NAMALWA (cell line): ENCODE measurements at places on chromosomes 1 and 21.

DNA sequence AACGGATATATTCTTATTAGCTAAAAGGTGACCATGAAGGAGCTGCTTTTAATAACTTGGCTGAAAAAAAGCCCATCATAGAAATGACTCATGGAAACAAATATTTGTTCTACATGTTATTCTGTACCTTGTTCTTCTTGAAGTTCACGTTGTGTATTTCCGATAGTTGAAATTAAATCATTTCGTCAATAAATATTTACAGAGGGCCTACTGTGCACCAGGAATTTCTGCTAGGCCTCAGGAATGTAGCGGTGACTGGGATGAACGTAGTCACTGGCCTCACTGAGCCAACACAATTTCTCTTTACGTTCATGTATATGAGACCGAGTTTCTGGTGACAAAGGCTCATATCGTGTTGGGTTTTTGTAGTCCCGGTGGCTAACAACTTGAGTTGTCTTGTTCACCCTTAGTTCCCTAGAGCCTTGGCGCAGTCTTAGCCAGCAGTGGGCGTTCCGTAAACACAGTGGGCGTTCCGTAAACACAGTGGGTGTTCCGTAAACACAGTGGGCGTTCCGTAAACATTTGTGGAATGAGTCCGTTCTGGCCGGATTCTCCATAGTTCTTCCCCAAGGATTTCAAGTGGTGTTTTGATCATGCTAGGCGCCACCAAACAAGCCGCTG is 53.2 kb upstream of the VAMP3 start:
- no peak for DNase-seq

- DNase-seq: no peak
These were observed 20.6 kb downstream of the DDAH1 start for GRCh38 chr1:85444381-85444780.

GRCh38 chr1:75330624-75331023 is 196.4 kb downstream of the LHX8 start:
- no peak for DNase-seq

- no peak for DNase-seq
These were observed 10.8 kb downstream of the FTCD start for GRCh38 chr21:46144464-46145070.

DNA sequence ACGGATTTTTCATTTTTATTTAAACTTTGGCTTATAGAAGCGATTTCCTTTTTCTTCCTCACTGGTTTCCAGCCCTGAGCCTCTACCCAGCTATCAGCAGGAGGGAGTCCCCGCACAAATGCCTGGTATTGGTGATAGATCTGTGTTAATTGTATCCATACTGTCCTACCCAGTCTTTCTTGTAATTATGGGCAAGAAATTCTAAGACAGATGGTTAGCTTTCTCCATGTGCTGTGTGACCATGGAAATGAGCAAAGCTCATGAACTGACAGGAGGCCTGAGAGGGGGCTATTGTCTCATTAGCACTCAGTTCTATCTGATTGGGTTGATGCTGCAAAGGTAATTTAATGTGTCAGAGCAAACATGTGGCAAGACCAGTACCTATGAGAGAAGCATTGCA is 108.1 kb upstream of the IVNS1ABP start:
- no peak for DNase-seq

GRCh38 chr1:230070321-230071208 is 3.5 kb downstream of the GALNT2 start:
- no peak for DNase-seq

DNA sequence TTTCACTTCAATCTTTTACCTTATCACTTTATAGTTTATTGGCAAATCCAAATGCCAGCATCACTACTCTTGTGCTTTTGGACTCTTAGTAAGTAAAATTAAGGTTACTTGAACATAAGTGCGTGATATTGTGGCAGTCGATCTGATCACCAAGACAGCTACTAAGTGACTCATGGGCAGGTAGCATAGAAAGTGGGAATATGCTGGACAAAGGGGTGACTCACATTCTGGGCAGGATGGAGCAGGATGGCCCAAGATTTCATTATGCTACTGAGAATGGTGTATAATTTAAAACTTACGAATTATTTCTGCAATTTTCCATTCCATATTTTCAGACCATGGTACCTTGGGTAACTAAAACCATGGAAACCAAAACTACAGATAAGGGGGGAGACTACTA is 120.2 kb downstream of the ROR1 start:
- no peak for DNase-seq

DNA sequence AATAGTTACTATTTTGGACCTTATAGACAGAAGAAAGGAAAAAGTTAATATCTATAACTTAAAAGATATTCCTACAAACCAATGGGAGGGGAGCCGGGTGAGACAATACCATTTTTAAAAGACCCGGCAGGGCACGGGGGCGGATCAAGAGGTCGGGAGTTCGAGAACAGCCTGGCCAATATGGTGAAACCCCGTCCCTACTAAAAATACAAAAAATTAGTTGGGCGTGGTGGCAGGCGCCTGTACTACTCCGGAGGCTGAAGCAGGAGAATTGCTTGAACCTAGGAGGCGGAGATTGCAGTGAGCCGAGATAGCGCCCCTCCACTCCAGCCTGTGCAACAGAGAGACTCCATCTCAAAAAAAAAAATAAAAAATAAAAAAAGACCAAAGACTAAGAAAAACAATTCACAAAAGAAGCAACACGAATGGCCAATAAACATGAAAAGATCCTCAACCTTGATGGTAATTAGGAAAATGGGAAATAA is 1.2 kb upstream of the PSMB2 start:
- DNase-seq: peak; percentile 26

GRCh38 chr1:24047110-24047477 is 64.8 kb downstream of the MYOM3 start:
- no peak for DNase-seq

DNA sequence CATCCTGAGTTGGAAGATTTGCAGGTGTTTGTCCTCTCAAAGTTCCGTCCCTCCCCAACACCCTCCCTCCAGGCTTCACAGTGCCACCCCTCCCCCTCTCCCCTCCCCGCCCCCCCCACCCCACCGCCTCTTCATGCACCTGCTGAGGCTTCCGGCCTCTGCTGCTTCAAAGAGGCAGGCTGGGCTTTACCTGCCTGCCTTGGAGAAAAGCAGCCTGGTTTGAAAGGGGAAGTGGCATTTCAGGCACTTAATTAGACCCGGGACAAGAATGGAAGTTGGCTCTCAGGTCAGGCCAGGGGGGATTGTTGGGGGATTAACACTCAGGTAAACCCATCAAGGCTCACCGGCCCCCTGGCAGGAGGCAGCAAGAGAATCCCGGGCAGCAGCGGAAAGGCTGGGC is 21.1 kb downstream of the PAX7 start:
- no peak for DNase-seq

- DNase-seq: peak; percentile 26
These were observed 10.7 kb upstream of the GRHL3 start for GRCh38 chr1:24308365-24309015.

DNA sequence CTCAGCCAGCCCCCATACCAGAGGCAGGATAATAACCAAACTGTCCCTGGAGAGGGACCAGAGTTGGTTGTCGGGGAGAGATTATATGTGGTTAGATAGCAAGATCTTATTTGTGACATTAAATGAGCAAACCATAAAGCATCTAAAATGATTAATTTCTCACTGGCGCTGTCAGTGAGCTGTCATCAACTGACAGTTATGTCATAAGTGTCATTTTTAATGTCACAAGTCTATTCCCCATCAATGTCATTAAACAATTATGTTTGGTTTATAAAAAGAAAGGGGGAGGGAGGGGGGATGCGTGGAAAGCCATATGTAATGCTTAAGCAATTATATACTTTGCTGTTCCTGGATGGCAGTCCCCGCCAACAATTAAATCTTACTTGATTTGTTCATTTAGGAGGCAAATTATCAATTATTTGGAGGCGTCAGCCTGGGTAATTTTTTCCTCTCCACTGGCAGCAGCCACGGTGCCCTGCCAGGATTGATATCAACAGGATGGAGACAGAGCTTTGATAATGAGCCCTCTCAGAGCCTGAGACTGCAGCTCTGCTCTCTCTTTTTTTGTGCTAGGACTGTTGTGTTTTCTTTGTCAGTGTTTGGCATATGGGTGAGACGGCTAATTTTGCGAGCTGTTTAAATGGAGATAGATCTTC is 333.6 kb upstream of the CAMK1G start:
- DNase-seq: no peak

- no peak for DNase-seq
These were observed 11.6 kb upstream of the BARHL2 start for GRCh38 chr1:90728502-90729287.

- no peak for DNase-seq
These were observed 24.9 kb downstream of the CFAP126 start for GRCh38 chr1:161342821-161343220.

DNA sequence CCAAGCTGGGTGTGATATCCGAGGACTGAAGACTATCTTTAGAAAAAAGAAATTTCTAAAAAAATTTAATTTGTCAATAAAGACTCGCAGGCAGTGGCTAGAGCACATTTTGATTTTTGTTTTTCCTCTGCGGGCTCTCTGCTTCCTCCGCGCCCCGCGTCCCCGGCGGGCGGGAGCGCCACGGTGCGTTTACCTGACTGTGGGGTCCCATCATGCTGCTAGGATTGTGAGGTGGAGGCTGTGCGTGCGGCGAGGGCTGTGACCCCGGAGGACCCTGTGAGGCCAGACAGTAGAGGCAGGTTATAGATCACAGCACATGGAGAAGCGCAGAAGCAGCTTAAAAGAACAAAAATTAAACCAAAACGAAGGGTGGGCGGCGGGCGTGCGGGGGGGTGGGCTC is 57.9 kb downstream of the MRPL37 start:
- DNase-seq: no peak

- no peak for DNase-seq
These were observed 48.1 kb upstream of the MPC2 start for GRCh38 chr1:167984886-167985489.

- no peak for DNase-seq
These were observed 105.2 kb downstream of the ZSCAN20 start for GRCh38 chr1:33577663-33578062.

GRCh38 chr1:98386675-98387440 is 274.7 kb upstream of the SNX7 start:
- DNase-seq: no peak

DNA sequence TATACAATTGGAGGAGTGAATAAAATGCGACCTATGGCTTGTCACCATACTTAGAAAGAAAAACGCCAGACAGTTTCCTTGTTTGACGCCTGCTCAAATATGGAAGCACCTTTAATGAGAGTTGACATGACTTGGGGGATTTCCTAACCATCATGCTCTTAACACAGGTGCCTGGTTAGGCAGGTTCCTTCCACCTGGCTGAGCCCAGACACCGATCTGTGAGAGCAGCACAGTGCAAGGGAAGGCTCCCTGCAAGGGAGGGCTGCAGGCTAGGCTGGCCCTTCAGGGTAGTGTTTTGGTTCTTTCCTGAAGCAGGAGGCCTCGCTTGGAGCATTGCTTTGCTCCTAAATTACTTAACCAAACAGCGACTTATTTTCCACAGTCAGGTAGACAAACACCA is 24.6 kb upstream of the KLHDC8A start:
- DNase-seq: no peak

DNA sequence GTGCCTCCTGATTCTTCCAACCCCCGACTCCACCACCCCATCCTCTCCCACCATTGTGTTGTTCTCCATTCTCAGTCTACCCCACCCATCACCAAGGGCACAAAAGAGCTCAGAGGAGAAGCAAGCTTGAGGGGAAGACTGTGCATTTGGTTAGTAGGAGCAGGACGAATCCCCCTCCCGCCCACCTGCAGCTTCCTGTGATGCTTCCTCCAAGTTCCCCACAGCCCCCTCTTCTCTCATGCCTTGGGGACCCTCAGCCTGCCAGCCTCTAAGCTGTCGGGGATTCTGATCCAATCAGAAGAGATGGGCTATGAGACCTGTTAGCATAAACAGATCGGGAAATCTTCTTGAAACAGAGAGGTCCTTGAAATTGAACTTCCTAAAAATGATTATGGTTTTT is 22.2 kb upstream of the CAPZB start:
- DNase-seq: no peak

- DNase-seq: no peak
These were observed 78.4 kb downstream of the PROX1 start for GRCh38 chr1:214066190-214066589.

DNA sequence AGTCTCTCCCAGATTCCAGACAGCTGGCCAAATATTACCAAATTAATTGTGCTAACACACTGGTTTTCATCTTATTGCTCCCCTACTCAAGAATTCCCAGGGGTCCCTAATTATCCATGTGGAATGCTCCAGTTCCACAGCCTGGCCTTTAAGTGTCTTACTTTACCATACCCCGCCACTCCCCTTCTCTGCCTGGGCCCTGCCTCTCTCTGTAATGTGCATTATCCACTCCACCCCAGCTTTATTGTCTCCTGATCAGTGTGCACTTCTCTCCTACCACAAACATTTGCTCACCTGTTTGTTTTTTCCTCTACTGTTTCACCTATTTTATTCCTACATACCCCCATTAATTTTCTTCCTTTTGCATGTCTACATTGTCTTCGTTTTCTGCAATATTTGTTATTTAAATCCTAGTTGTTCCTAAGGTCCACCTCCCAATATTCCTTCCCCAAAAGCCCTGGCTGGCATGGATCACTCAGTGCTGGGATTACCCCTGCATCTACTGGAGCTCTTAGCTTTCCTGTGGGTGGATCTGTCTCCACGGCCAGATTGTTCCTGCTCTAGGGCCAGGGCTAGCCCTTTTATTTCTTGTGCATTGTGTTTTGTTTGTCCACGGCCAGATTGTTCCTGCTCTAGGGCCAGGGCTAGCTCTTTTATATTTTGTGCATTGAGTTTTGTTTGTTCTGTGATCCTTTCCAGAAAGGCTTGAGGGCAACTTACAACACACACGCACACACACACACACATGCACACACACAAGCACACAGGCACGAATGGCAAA is 33.4 kb upstream of the ATP1B1 start:
- no peak for DNase-seq

- DNase-seq: peak; percentile 74
These were observed 50.3 kb downstream of the HIVEP3 start for GRCh38 chr1:41868241-41868998.

DNA sequence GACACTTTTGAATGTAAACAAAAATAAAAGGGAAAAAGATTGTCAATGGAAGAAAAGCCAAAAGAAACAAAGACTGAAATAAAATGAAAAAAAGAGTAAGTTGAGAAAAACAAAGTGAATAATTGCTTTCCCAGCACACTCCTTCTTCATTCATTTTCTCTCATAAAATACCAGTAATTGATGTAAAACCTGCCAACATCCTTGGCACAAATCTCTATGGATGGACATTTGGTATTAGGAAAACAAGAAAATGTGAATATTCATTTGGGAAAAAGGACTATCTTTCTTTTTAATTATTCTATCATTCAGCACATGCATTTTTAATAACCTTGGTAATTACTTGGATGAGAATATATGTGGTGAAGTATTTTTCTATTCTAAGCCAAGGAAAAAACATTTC is 204.4 kb upstream of the TNR start:
- DNase-seq: no peak

- no peak for DNase-seq
These were observed 10.7 kb downstream of the TMEM63A start for GRCh38 chr1:225871359-225872074.

DNA sequence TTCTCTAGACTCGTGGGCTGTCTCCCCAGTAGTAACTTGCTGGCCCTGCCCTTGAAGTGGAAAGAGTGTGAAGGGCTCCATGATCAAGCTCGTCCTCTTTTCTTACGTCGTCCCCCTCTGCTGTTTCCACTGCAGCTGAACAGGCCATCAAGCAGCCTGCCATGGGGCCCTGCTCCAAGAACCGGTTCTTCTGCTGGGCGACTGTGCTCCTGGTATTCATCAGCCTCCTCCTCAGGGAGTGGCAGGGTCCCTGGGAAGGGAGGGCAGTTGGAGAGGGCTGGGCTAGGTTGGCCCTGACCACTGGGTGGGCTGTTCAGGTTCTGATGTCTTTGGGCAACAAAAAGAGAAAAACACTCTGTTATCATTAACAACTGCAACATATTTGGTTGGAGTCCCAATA is 151.5 kb downstream of the FCRL5 start:
- no peak for DNase-seq

- no peak for DNase-seq
These were observed 5.4 kb upstream of the KNCN start for GRCh38 chr1:46556822-46557221.
